ENCODE measurements at places on chromosomes 1 and 21.

GRCh38 chr1:78715181-78715661, 65.6 kb downstream of the IFI44 start:
- no peak for DNase-seq

DNA sequence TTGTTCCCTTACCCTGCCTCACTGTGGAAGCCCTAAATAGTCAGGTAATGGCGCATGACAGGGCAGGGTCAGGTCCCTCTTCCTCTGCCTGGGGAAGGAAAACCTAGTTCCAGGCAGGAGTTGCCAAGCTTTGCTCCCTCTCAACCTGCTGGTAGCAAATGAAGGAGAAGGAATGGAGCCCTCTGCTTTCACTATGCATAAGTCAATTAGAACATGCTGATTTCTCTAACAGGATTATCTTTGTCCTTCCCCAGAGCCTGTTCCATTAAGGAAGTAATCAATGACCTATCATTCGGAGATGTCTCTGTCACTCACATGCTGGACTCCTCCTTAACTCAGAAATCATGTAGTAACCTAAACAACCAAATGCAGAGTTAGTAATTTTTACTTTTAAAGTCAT, 161.8 kb upstream of the NFIA start:
- no peak for DNase-seq

DNA sequence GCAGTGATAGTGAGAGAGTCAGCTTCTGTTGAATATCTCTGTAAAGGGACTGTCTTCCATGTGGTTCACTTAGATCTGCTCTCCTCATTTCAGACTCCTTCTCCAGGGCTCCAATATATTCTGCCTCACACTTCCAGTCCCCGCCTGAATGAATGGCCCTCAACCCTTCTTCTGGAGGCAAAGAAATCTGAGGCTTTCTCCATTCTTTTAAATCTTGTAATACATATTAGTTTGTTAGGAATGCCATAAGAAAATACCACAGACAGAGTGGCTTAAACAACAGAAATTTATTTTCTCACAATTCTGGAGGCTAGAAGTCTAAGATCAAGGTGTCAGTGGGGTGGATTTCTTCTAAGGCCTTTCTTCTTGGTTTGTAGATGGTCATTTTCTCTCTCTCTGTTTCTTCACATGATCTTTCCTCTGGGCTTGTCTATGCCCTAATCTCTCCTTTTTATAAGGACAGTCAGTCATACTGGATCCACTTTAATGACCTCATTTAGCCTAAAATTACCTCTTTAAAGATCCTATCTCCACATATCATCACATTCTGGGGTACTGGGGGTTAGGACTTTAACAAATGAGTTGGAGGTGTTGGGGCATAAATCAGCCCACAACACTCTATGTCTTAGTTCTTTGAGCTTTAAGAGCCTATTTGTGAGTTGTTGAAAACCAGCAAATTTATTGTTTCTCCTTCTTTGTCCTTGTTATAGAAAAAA, 128.5 kb upstream of the KCNK2 start:
- DNase-seq, result no peak

GRCh38 chr1:20168564-20169491, 17.1 kb upstream of the UBXN10 start:
- no peak for DNase-seq
